Forelimb muscle (tissue), 1 donor: ENCODE measurements at places on chromosomes 6 and 20. TPM values are rescaled to one million over a fixed set of nuclear protein-coding genes. Genes with fewer than 3 reads are reported as not detected.
A peak's percentile ranks its signal among the peaks of the same experiment; 100 is the strongest.

ADGB gene
- polyA plus RNA-seq: not detected

- DNase-seq: no peak
Measured at GRCh38 chr6:73579851-73580246, 59.0 kb upstream of the EEF1A1 start.

DNA sequence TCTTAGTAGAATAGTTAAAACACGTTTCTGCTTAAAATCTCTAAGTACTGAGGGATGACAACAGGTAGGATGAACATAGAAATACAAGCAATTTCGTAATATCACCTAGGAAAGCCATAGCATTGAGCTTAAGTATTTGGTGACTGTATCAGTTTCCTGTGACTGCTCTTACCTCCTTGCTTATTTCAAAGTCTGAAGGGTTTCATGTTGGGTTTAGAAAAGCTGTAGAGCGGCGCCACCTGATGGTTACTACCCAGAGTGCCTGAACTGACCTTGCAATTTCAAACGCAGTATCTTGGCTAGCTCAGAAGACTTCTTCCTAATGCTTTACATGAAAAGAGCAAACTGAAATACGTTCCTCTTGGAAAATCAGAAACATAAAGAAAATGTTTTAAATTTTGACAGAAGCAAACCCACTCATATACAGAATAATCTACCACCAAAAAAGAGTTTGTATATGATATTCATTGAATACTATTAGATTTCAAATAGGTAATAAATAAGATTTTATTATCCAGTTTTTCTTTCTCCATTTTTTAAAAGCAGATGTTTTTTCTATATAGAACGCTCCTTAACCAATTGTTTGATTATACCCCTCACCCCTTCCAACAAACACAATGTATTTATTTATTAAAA is 82.3 kb upstream of the RIPOR2 start:
- no peak for DNase-seq

GRCh38 chr6:134934793-134935485 is 15.0 kb downstream of the ALDH8A1 start:
- DNase-seq: no peak

DNA sequence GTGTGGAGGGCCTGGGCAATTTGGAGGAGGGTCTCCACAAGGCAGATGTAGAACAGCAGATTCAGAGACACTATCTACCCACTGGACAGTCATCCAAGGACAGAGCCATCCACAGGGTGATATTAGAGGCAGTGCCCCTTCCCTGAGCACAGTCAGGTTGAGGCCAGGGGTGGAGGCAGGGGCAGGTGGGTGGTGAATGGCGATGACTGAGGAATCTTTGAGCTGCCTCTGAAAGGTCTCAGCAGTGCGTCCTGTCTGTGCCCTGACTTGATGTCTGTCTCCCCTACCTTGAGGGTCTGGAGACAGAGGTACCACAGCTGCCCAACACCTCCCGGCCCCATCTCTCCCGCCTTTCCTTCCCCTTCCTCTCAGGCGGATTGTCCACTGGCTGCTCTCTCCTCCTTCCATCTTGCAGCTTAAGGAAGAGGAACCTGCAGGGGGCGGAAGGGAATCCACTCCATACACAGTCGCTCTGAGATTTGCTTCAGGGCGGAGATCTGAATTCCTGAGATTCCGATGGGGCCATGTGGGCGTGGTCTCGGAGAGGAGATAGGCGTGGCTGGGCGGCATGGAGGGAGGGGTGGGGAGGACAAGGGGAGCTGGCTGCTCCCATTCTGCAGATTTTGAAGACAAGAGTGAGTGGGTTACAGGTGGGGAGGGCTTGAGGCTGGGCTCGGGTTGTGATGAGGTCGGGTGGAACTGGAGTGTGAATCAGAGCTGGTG is 1.7 kb downstream of the MUCL3 start:
- DNase-seq: no peak

MOXD1 gene
- polyA plus RNA-seq: 2.8 TPM

CD109 gene
- polyA plus RNA-seq: 12.7 TPM

KCNG1 gene
- polyA plus RNA-seq: 0.32 TPM

- no peak for DNase-seq
Measured at GRCh38 chr20:54294094-54294493, 86.2 kb downstream of the PFDN4 start.

DNA sequence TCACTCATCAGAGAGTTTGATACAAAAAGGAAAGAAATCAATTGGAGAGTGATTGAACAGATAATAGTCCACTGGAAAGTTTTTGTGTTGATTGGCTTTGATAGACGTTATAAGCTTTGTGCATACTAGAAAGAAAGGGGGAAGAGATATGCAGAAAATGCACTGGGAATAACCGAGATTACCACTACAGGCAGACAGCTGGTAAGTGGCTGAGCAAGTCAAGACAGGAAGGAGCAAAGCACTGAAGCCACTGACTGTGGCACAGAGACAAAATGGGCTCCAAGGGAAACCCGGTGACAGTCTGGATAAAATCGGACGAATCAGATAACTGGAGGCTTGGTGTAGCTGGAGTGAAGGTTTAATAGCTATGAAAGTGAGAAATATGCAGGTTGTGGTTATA is 209.0 kb downstream of the SIM1 start:
- DNase-seq: no peak

- no peak for DNase-seq
Measured at GRCh38 chr20:33239979-33240736, 4.4 kb downstream of the BPIFA1 start.

- DNase-seq: no peak
Measured at GRCh38 chr20:11246251-11246775, 572.5 kb upstream of the JAG1 start.

DNA sequence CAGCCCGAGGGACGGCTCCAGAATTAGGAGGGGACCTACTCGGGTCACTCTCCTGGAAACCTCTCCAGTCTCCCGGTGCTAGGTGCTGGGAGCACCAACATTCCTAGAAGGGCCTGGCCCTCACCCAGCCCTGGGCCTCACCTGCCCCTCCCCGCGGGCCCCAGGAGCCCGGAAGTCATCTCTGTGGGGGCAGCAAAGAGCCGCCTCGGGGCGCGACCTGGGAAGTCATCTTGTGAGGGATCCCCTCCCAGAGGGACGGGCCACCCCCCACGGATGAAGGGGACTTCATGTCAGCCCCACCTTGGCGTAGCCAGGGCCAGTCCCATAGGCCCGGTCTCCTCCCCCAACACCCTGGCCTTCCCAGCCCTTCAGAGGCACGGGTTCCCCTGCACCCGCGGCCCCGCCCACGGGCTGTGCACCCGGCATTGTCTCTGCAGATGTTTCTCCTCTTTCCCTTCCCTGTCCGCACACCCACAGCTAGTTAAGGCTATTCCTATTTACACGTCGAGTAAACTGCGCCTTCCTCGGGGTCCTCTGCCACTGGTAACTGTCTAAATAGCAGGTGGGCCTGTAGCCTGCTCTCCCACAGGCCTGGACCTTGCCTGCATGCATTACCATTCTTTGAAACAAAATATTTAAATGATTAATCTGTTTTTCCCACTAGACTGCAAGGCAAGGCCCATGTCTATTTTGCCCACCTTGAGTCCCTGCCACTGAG is 896 bp upstream of the RNASET2 start:
- DNase-seq: no peak

DNA sequence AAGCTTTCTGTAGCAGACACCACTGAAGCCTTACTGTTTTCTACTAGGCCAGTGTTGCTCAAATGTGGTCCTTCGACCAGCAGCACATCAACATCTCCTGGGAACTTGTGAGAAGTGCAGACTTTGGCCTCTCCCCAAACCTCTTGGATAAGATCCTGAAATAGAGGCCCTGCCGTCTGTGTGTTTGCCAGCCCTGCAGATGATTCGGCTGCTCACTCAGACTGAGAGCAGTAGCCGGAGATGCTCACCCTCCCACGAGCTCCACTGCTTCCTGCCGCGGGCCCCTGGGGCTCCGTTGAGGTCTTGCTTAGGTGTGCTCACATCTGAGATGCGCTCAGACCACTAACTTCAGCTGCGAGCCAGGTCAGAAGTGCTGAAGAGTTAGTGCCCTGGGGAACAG is 129.5 kb upstream of the SSTR4 start:
- DNase-seq: peak; percentile 55

DNA sequence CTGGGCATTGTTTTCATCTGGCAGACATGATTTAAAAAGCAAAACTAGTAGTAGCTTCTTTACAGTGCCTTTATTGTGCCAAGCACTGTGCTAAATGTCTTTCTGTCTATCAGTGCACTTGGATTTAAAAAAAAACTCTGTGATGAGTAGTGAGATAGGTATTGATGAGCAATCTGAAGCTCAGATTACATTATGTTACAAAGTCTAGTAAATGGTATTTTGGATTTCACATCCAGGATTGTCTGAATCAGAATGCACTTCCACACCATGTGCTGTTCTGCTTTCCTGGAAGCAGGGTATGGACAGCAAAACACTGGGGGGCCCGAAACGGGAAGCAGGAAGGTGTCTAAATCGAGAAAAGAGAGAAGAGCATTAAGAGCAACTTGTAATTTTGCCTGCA is 103.4 kb upstream of the CCN2 start:
- no peak for DNase-seq

GRCh38 chr20:57558614-57559288 is 2.2 kb upstream of the PCK1 start:
- no peak for DNase-seq

GRCh38 chr6:7134999-7135745 is 27.4 kb downstream of the RREB1 start:
- no peak for DNase-seq

GRCh38 chr6:44473393-44474189 is 86.1 kb downstream of the CDC5L start:
- no peak for DNase-seq

- DNase-seq: peak; percentile 36
Measured at GRCh38 chr20:63258781-63259180, 4.5 kb upstream of the NKAIN4 start.

GRCh38 chr6:66675906-66676305 is 968.9 kb upstream of the EYS start:
- no peak for DNase-seq

DNA sequence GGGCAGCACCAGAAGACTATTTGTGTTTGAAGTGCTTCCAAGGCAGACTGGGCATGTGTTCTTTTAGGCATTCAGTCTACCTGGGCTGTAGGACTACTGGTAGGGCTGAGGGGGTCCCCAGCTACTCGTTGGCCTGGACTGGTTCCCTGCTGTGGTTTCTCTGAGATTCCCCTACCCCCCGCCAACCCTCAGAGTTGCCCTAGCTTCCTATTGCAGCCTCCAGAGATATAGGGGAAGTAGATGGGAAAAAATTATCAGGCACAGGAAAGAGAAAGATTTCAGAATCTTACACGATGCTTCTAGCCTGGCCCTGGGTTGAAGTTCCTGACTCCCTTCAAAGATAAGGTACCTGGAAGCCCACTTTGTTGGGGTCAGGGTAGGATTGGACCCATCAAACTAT is 22.5 kb downstream of the BRPF3 start:
- DNase-seq: no peak

LAMP5 gene
- 0.39 TPM for polyA plus RNA-seq

DNA sequence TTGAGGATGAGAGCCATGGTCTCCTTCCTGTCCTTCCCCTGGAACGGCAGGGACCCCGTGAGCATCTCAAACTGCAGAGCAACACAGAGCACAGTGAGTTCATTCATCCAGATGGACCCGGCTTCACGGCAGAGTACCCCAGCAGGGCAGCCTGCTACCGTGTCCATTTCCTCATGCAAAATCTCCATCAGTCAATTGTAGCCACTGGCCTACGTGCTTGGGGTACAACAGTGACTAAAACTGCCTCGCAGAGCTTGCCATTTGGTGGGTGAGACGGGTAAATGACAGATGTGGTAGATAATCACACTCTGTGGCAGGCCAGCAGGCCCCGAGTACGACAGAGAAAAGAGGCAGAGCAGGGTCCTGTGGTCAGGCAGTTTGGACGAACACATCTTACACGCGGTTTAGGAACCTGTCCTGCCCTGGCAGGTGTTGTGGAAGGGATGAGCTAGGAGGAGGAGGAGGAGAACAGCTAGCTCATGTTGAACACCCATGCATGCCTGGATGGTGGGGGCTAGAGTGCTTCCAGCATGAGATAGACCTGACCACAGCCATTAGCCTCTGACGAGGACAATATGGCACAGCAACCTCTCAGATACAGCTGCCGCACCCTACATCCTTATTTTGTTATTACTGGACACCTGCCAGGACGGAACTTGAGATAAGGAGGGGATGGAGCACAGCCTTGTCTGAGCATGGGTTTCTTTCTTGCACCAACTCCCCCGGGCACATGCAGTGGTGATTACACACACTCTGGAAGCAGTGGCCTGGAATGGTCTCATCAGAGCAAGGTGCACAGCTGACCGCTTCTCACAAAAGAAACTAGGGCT is 95.6 kb downstream of the RAMACL start:
- DNase-seq: no peak

DNA sequence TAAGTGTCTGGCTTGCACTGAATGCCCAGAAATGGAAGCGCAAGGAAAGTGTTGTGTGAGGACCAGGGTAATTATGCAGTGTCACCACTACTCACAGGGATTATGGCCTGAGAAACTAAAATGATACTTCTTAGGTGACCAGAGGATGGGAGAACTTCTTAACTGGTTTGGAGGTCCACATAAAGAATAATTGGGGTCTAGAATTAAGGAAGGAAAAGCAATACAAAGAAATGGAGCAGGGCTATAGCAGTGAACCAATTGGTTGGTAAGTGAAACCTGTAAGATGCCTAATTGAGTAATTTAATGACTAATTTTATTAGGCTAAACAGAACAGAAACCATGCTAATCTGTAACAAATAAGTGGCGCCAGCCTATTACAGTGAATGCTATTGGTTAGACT is 5.3 kb downstream of the TSPYL4 start:
- no peak for DNase-seq

DNA sequence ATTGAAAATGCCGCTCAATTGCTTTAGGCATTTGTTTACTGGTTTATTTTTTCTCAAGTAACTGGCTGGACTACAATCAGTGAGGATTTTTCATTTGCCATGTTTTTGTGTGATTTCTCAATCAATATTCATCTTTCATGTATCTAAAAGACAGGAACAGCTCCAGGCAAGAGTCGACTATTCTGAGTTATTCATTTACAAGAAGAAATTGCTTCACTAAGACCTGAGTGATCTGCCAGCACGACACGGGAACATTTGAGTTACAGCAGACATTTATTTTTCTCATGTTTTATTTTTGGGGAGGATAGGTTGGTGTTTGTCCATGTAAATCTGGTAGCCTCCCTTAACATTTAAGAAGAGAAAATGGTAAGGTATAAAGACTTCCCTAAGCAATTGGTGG is 124.1 kb downstream of the CBLN4 start:
- no peak for DNase-seq

- DNase-seq: no peak
Measured at GRCh38 chr20:34834459-34834893, 9.0 kb upstream of the NCOA6 start.

DNA sequence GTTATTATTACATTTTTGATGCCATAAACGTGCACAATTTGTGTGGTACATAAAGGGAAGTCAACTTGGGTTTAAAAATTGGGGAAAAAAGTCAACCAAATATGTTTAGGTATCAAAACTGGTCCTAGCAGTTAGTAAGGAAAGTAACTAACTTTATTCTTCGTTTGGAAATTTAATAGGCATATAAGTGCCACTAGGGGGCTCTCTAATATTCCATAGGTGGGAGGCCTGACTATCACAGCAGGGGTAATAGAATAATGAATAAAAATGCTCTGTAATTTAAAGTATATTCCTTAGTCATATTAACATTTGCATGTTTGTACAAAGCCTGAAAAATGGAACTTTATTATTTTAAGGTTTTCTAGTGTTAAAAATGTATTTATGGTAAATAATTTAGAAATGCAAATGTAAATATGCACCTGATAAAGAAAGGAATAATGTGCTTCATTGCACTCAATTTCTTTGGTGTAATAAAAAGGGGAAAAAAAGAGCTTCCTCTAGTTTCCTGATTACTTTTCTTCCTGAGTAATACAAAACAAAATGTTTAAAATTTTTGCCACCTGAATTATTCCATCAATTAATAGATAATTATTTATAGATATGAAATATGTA is 125.7 kb upstream of the HDAC2 start:
- no peak for DNase-seq

GRCh38 chr6:93293872-93294271 is 125.5 kb downstream of the EPHA7 start:
- DNase-seq: no peak
